ENCODE measurements at places on chromosomes 7 and 10.
A peak's percentile ranks its signal among the peaks of the same experiment; 100 is the strongest.

DNA sequence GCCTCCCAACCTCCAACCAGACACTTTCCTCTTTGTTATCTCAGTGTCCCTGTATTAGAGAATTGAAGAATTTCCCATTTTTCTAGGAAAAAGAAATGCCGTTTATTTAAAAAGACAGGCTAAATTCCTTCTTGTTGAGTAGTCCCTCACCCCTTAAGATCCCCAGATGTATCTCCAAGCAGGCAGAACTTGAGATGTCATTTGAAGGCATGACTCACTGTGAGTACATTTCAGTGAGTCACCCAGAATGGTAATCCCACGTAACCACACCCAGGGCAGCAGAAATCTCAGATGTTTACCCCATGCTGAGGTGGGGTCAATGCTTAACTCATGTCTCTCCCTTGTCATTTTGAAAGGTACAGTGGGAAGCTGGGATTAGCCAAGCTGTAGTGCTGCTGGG lies 4.4 kb downstream of the ZNF655 start:
- DNase-seq = no peak

GRCh38 chr10:3942937-3943489 lies 158.0 kb upstream of the KLF6 start:
- DNase-seq = no peak

- no peak for DNase-seq
Observed at GRCh38 chr10:129935867-129936152, 28.3 kb downstream of the EBF3 start.

GRCh38 chr7:6272481-6273323 lies at the start of gene CYTH3:
Gene CYTH3, minus strand, starts transcription at chr7:6272624. Its CDS starts 117 bp downstream, at chr7:6272507.
- peak; percentile 95 for DNase-seq

- DNase-seq = no peak
Observed at GRCh38 chr10:15180736-15181135, 12.2 kb upstream of the NMT2 start.

DNA sequence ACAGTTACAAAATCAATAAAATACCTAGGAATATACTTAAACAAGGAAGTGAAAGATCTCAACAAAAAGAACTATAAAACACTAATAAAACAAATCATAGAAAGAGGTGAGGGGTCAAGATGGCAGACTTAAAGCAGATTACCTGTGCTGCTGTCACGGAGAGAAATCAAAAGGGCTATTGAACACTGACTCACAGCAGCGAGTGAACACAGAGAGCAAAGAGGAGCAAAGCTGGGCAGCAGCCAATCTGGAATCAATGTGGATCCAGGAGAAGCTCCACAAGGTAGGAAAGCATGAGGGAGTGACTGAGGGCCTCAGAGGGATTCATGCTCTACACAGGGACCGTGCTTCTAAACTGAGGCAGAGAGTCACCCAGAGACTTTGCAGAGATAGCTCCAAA lies 562.0 kb upstream of the SEMA3D start:
- no peak for DNase-seq

GRCh38 chr7:75915416-75916156 lies 631 bp downstream of the POR start:
- DNase-seq = peak; percentile 20

DNA sequence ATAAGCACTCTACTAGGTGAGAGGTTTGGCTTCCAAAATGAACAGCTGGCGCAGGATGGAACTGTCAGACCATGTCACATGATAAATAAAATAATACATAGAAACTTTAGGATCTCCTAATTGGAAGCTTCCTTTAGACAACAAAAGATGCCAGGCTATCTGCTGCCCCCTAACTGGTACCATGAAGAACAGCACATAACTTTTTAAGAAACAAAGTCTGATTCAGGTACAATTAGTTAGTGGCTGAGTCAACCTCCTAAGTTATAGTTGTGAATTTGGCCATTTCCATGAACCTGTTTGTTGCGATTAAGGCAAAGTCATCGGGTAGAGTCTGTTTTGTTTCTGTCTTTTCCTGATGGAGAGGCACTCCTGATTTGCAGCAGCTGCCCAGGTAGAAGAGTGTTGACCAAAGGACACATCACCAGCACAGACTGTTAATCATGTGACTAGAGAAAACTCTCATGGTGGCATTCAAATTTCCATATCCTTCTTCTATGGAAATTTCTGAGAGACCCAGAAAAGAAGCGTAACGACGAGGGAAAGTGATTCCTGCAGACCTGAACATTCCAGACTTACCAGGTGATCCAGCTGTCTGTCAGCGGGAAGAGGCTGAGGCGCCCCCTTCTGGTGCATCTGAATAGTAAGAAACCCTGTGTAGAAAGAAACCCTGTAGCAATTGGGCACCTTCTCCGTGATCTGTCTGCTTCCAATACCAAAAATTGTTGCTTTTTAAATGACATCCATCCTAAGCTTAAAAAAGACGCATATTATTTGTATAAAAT lies 8.6 kb upstream of the INHBA start:
- peak; percentile 62 for DNase-seq

DNA sequence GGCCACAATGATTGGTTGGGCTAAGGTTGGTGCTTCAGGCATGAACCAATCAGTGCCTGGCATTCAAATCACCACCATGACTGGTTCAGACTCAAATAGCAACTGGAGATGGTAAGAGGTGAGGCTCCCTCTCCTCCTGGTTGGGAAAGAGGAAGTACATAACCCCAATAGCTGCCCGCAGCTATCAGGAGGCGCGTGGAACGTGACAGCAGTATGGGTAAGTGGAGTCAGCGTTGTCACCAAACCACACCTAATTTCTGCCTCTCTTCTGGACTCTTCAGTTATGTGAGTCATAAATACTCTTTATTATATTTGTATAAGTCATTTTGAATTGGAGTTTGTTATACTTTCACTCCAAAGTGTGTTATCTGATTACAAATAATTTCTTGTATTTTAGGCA lies 17.9 kb upstream of the ITGA8 start:
- no peak for DNase-seq

DNA sequence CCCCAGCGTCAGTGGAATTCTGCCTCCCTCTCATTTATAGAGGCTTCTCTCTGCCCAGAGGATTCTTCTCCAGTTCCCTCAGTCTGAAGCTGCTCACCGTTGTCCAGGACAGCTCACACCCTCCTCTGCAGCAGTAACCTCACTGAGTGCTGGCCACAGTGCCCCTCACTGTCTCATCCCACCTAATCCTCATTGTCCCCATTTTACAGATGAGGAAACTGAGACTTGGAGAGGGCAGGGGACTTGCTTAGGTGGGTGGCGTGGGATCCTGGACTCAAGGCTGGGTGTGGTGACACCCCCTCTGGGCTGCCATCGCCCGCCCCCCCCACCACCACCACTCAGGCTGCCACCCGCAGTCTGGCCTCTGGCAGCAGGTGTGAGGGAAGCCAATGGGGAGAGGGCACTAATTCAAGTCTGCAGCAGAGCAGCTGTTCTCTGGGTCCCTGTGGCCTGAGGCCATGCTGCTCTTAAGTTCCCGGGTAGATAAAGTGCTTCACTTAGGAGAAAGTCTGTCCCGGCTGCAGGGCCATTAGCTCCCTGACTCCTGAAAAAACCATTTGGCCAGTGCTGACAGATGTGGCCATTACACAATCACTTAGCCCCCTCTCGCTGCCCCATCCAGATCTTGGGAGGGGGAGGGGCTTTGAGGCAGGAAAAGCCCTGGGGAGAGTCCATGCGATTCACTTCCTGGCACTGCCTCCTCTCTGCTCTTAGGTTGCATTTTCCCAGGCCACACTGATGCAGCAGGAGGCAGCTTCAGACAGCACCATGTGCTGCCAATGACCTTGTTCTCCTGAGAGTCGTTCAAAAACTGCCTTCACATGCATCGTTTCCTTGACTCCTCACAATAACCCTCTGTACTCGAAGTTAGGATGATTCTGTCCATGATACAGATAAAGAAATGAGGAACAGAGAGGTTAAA lies 36.3 kb downstream of the DRGX start:
- DNase-seq = no peak

GRCh38 chr7:36547416-36547815 lies 157.8 kb downstream of the ANLN start:
- no peak for DNase-seq
